ENCODE measurements at places on chromosomes 1 and 21.

DNA sequence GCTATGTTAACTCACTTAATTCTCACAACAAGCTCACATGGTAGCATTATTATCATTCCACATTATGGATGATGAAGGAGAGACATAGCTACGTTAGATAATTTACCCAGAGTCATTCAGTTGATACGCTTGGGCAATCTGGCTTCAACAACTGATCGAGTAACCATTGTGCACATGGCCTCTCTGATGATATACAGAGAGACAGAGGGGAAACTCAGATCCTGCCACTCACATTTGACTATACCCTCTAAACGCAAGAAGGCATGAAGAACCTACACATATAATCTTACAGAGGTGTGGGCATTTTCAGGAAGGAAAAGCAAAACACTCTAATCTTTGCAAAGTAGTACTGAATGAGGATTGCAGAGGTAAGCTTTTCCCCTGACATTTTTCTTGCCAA, 360.1 kb downstream of the BARHL2 start:
- no peak for DNase-seq

DNA sequence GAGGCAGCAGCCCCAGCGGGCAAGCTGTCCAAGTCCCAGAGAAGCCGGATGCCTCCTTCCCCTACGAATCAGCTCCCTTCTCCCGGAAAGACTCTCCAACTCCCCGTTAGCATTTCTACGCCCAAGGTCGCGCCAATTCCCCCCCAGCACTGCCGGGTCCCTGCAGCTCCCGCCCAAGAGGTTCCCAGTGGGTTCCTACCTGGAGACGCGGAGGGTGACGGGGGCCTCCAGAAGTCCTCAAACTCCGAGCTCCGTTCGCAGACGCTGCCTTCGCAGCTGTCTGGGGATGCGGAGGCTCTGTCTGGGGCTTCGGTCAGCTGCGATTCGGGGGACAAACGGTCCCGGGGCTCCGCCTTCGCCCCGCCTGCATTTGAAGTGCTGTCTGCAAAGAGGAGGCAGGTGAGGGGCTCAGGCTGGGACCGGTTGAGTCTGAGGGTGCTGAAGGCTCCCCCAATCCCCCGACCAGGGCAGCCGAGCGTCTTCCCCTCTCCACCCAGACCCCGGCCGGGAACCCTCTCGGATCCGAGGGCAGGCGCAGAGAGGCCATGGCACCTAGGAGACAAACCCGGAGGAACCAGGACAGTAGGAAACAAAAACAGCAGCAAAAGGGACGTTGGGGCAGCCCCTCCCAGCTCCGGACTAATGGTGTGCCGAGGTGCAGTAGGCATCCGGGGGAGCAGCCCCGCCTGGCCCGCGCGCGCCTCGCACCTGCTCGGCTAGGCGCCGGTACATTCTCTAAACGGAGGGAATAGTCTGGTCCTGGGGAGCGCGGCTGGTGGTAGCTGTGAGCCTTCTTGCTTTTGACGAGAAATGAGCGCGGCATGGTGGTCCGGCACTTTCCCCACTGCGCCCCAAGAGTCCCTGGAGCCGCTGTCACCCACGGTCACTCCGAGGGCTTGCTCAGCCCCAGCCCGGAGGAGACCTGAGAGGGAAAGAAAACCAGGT, 3.8 kb downstream of the GFI1 start:
- no peak for DNase-seq

- DNase-seq, result no peak
Measured at GRCh38 chr1:169043823-169044222, 62.7 kb upstream of the ATP1B1 start.

GRCh38 chr1:178183796-178184195, 89.9 kb downstream of the RASAL2 start:
- DNase-seq, result no peak

- DNase-seq, result no peak
Measured at GRCh38 chr1:66648901-66649595, 103.2 kb upstream of the DYNLT5 start.

DNA sequence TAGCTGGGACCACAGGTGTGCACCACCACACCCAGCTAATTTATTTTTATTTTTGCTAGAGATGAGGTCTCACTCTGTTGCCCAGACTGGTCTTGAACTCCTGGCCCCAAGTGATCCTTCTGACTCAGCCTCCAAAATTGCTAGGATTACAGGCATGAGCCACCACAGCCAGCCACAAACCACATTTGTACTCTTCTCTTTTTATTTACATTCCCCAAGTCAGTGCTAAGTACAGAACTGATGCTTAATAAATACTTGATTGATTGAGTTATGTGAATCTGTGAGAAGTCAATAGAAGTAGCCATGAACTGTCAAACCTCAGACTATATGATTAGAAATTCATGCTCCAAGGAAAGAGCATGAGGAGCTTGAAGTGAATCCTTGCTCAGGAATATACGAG, 48.5 kb upstream of the S1PR1 start:
- DNase-seq, result no peak

DNA sequence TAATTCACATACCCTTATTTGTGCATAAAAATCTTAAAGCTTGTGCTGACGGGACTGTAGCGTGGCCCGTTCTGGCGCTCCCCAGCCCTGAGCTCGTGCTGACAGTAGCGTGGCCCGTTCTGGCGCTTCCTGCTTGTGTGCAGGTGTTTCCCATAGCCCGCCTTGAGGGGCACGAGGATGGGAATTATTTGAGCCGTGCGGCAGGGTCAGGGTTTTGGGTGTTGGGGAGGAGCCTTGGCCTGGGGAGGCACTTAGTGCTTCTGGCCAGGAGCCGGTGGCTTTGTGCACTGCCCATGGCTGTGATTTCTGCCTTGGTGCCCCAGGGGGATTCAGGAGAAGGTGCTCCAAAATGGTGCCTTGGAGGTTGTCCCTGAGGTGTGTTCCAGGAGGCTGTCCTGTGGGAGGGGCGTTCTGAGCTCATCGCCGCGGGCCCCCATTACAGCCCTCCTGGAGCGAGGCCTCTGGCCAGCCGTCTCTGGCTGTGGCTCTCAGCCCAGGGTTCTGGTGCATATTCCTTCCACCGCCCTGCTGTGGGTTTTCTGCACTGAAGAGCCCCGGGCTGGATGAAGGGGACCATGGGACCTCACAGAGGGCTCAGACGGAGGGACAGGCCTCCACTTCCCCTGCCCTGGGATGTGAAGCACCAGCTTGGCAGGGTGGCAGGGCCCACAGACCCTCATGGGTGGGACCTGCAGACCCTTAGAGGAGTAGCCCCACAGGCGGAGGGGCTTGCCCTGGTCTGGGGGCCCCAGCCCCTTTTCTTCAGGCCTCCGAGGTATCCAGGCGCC, 6.6 kb downstream of the SLX9 start:
- DNase-seq, result no peak

- DNase-seq, result no peak
Measured at GRCh38 chr1:178844436-178844835, 26.4 kb downstream of the ANGPTL1 start.

DNA sequence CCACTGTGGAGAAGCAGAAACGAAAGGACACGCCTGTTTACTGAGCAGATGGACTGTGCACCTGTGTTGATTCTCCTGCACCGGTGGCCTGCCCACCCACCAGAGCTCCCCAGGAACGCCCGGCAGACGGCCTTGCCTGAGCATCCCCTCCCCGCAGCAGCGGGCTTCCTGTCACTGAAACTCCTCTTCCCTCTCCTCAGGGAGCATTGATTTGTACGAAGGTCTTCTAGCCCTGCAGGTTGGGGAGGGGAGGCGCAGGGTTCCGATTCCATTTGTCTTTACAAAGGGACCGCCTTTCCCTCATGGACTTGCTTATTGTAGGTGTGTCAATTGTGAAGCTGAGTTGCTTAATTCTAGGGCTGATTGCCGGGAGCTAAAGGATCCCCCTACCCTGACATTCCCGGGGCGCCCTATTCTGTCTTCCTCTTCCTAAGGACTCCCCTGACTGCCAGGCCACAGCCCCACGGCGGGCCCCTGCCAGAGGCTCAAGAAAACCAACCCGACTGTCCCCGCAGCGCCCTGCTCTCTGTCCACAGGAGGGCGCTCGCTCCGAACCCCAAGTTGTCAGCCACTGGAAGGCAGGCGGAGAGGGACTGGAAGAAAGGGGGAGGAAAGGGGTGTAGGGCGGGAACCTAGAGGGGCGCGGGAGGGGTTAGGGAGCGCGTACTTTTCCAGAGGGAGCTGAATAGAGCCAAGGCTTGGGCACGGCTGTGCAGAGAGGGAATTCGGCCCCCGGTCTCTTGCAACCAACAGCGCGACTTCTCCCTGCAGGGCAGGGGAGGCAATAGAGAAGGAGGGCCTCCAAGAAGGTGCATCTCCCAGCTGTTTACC, 2.8 kb downstream of the S100A6 start:
- peak; percentile 97 for DNase-seq

DNA sequence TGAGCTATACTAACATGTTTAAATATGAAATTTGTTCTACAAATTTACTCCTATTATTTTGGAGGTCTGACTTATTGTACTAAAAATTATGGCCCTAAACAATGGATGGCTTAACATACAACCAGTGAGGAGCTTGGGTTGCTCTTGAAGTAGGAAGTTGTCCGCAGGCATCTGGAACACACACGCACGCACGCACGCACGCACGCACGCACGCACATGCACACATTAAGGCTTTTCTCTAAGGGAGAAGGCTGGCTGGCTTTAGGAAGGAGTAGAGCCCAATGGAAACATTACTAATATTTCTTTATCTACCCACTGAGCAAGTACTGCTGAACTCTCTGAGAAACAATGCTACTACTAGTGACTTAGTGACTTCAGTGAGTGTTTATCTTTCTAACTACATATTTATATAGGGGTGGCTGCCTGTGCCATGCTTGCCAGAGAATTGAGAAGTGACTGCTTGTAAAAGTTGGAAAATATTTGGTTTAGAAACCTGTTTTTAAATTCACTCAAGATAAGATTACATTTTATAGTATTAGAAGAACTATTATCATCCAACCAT, 16.2 kb upstream of the ARHGAP29 start:
- DNase-seq, result no peak

DNA sequence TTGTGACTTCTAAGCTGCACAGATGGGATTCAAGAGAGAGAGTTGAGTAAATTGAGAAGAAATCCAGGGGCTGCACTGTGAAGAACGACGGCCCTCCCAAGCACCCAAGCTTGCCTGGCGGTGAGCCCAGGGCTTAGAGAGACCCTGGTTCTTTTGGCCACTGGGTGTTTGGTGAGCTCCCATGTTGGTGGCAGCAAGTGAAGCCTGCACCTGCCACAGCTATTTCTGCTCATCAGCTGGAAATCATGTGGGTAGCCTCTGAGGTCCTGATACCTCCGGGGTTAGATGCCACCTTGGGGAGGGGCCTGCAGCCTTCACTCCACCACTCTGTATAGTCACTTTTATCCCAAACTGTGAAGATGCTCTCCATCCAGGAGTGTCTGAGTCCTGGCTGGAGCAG, 6.2 kb upstream of the BTG2 start:
- no peak for DNase-seq

DNA sequence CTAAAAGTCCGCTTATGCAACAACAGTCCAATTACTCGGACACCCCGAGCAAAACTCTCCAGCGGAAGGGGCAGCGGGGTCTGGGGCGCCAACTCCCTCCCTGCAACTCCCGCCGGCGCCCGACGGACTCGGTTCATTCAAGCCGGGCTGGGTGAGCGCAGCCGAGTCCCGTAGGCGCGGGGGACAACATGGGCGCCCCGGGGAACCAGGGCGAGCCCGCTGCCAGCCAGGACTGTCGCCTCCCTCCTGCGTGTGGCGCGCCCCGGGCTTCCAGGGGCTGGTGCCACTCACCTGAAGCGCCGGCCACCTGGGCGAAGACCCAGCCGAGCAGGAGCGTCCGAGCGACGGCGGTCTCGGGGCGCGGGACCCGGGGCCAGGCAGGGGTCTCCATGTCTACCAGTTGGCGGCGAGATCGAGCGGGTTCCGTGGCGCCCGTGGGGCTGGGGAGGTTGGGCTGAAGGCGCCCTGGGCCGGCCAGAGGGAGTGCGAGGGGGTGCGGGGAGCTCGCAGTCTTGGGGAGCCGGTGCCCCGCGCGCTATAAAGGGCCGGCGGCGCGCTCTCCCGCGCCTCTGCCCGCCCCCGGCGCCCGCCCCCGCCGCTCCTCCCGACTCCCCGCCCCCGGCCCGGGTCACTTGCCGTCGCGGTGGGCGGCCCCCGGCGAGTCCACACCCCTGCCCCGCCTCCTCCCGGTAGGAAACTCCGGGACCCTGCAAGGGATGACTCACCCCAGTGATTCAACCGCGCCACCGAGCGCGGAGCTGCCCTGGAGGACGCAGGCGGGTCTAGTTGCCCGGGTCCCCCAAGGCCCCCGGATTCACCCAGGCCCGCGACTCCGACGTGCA, at the start of gene F3:
F3 (minus strand) TSS at position 514 of the 842 bp plus-strand sequence; CDS start at position 391, 123 bp downstream.
- peak; percentile 89 for DNase-seq

DNA sequence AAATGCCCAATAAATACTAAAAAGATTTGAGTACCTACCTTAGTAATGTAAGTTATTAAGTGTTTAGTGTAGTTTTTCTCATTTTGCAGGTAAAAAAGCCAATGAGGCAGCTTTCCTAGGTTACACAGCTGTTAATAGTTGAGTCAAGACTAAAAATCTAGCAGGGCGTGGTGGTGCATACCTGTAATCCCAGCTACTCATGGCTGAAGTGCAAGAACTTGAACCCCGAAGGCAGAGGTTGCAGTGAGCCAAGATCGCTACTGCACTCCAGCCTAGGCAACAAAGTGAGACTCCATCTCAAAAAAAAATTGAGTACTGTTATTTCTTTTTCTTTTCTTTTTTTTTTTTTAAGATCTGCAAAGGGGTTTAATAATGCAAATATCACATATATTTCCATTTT, 7.7 kb downstream of the YBX1 start:
- DNase-seq, result no peak

DNA sequence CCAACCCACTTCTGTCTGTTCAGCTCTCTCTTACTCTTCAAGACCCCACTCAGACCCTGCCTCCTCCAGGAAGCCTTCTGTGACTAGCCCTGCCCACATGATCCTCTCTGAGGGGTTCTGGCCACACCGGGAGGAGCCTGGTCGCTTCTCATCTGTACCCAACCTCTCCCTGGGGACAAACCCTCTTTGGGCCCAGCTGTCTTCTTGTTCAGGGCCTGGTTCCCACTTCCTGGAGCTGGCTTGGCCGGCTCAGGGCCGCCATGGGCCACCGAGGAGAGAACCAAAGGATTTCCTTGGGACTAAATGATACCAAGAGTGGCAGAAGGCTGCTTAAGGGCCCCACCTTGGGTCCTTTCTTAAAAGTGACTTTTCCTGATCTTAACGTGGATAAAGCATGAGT, 124.7 kb upstream of the ZBTB40 start:
- no peak for DNase-seq

DNA sequence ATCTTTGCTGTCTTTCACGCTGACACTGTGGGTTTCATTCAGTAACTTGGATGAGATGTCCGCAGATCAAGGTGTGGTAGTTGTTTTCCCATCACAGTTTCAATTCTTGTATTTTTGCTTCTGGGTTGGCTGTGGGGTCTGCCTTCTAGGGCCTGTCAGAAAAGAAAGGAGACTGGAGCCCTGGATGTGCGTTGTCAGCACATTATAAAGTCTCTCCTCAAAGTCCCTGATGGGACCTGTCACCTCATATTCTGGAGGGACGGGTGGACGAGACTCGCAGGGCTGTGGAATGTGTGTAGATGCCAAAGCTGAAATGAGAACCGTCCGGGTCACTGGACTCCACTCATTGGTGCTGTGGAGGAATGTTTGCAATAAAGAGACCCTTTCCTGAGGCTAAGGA, 11.3 kb downstream of the IGSF5 start:
- no peak for DNase-seq

Measured in NCI-H345 (cell line).